ENCODE measurements at places on chromosomes 13 and 19. TPM values are rescaled to one million over a fixed set of nuclear protein-coding genes. Genes with fewer than 3 reads are reported as not detected.

GRCh38 chr19:28486926-28487325 lies 726.0 kb downstream of the UQCRFS1 start:
- no peak for DNase-seq

DNA sequence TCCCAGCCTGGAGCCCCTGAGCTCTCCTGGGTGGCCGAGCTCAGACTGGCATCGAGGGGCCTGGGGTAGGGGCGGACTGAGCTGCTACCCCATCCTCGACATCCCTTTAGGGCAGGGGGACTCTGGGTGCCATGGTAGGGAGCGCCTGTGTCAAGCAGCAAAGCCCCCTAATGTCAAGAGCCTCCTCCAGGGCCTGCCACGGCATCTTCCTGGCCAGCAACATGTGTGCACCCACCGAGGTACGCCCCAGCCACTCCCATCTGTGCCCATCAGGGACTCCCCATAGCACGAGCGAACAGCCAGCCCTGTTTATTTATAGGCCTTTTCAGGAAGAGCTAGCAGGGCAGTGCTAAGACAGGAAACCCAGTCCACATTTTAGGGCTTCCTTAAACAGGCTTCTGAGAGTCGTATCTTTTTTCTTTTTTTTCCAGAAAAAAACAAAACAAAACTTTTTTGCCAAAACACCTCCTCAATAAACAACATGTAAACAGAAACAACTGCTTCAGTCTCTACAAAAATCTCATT lies 14.3 kb downstream of the LRP3 start:
- DNase-seq = no peak

DNA sequence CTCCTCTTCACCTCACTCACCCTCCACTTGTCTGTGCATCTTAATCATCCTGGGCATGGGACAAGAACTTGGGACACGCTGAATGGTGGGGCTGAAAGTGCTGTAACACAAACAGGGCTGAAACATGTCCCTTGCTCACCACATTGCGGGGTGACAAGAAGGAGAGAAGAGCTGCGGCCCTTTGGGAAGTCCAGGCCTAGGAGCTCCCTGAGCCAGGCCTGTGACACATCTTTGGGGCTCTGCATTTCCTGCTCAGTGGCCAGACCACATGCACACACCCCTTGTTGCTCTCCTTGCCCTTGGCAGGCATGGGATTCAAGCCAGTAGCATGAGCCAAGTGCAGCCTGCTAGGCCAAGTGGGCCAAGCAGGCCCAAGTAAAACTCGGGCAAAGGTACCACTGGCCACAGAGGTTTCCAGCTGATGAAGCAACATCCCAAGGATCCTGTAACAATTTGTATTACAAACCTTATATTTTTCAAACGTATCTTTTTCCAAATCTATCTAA lies 1384.3 kb upstream of the PCDH20 start:
- no peak for DNase-seq

DNA sequence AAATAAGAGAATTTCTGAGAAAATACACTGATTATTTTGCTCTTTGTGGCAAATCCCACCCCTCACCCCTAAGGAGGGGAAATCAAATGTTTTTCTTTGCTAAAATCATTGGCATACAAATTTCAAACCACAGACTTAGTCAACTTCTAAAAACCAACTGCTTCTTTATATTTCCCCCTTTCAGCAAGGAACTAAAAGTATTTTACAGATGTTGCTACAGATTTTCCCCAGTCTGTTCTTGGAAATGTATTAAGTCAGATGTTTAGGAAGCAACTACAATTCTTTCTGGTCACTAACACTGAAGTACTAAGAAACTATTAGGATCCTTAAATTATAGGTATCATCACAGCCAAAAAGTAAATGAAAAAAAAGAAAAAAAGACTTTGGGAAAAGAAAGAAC lies 6.9 kb downstream of the MTMR6 start:
- DNase-seq = no peak

DNA sequence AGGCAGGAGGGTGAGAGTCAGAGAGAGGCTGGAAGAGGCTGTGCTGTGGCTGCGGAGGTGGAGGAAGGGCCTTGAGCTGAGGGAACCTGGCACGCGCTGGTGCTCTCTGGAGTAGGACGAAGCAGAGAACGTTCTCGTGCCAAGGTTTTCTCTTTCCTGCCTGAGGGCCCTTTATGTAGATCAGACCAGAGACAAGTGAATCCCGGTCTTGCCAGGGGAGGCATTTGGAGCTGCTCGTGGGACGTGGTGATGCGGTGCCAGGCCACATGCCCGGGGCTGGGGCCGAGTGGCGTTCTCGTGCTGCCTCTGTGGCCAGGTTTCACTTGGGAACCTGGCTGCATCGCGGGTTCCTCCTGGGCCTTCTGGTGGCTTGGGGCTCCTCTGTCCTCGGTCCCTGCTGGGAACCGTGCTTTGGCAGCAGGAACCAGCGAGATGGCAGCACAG lies 54.2 kb downstream of the KDM4B start:
- no peak for DNase-seq

- DNase-seq = peak; percentile 34
Observed at GRCh38 chr19:17255150-17255621, 9.4 kb downstream of the USHBP1 start.

DNA sequence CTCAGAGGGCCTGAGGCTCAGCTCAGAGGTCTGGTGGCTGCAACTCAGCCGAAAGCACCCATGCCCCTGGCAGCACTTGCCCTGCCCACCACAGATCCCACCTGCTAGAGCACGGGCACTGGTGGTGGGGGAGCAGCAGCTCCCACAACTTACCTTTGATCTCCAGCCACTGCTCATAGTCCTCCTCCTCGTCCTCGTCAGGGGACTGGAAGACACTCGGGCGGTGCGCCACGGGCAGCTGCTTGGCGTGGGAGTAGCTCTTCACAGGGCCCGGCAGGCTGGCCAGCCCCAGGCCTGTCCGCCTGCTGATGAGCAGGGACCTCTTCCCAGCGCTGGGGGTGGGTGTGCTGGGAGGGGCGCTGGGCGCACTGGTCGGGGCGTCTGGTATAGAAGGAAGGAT lies 14.6 kb downstream of the SUGP1 start:
- DNase-seq = no peak

DNA sequence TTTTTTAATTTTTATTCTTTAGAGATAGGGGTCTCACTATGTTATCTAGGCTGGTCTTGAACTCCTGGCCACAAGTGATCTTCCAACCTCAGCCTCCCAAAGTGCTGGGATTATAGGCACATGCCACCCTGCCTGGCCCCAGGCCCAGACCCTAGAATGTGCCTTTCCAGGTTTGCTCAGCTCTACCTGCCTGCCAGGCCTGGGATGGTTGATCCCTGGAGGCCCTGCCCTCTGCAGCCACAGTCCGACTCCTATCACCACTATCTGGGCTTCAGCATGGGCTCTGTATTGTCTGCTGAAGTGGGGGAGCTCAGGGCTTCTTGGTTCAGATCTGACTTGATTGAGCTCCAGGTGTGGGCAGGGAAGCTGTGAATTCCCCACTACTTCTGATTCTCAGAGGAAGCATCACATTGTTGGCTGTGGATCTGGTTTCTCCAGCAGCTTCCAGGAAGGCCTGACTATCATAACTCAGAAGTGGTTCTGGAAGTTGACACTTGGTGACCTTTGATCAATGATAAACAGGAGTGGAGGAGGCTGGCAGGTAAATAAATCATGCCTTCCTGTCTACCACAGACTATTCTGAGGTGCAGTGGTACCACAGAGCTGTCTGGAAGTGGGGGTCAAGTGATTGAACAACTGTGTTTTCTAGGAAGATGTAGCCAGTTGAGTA lies 71.9 kb downstream of the OLFM4 start:
- no peak for DNase-seq

TEX26 gene
- total RNA-seq = not detected

C13orf46 gene
- total RNA-seq = 0.07 TPM

ERCC1 gene
- 57.3 TPM for total RNA-seq

KLK14 gene
- total RNA-seq = not detected

CYP2A6 gene
- not detected for total RNA-seq
